Astrocyte (in vitro differentiated cells and primary cell): ENCODE measurements at places on chromosomes 2 and 18.

DNA sequence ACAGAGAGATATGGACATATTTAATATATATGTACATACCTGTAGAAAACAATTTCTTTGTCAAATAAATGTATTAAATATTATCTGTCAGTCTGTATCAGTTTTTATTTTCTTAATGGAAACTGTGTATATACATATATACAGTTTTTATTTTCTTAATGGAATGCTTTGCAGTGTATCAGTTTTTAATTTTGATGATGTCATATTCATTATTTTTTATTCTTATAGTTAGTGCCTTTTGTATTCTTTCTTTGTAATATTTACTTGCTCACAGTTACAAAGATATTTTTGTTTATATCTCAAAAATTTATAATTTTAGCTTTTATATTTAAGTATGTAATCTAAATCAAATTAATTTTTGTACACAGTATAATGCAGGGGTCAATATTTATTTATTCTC is 20.6 kb downstream of the KCNH7 start:
- DNase-seq: no peak

DNA sequence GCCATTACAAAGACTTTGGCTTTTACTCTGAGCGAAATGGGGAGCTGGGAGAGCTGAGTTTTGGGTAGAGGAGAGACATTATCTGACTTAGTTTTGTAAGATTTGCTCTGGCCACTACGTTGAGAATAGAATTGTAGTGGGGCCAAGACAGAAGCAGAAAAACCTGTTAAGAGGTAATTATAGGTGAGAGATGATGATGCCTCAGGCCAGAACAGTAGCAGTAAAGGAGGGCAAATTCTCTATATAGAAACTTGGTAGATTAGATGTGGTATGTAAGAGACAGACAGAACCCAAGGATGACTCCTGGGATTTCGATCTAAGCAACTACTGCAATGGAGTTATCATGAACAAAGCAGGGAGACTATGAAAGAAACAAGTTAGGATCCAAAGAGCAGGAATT is 17.4 kb upstream of the CREB1 start:
- no peak for DNase-seq

DNA sequence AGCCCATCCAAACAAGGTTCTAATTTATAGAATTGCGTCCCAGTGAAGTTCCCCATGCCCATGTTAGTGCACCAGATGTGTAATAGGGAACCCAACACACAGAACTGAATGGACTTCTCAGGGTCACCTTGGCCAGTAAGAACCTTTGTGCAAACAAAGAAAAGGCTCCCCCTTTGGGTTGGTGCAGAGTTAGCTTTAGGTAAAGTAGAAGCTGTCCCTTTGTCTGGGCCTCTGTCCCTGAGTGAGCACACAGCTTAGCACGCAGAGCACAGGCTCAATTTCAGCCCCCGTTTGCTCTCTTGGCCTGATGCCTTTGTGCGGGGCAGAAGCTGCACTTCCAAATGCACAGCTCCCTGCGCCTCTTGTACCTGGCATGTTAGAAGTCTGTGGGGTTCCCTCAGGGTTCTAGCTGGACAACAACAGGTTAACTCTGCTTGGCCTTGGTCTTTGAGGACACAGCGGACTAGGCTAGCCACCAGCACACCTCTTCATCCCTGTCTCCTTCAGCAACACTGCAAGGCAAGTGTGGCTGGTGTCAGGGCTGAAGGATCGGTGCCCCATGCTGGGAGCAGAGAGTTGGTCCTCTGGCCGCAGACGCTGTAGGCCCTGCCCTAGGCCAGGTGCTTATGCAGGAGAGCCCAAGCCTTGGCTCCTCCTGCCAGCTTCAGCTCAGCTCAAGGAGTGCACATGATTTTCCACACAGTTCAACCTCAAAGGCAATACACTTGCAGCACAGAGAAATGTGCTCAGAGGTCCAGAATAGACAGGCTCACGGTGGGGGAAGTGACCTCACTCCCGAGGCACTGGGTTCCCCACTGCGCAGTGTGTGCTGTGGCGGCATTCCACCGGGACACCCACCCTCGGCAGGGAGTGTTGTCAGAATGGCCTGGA is 73.3 kb upstream of the FOSL2 start:
- DNase-seq: peak; percentile 85

- DNase-seq: peak; percentile 61
Measured at GRCh38 chr2:205187731-205188130, 494.6 kb upstream of the NRP2 start.

- DNase-seq: no peak
Measured at GRCh38 chr2:64593035-64593655, 60.6 kb downstream of the SERTAD2 start.
